ENCODE measurements at places on chromosomes 7 and 10. TPM values are rescaled to one million over a fixed set of nuclear protein-coding genes. Genes with fewer than 3 reads are reported as not detected.

A1CF gene
- total RNA-seq = not detected

THSD7A gene
- 0.55 TPM for total RNA-seq

HECW1 gene
- 3.1 TPM for total RNA-seq

PILRA gene
- total RNA-seq = 0.28 TPM

PPIF gene
- 22.6 TPM for total RNA-seq

APBB1IP gene
- total RNA-seq = 2.2 TPM

FAM24B gene
- 2.6 TPM for total RNA-seq

NRCAM gene
- total RNA-seq = 0.14 TPM
